Naive thymus-derived CD8-positive, alpha-beta T cell (primary cell): ENCODE measurements at places on chromosomes 3 and 15.

DNA sequence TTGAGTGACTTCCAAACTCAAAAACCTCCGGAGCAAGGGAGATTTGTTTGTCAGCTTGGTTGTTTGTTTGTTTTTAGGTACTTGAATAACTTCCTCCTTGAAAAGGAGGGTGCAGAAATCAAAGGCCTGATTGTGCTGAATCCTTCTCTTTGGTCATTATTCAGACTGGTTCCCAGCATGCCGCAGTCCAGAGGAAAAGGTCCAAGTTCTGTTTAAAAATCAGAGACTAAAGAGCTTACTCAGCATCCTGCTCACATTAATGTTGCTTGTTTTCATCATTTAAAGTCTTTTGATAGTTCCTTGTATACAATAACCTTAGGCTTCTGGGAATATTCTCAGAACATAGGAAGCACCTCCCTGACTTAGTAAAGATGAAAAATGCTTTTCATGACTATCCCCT is 982 bp upstream of the SCG3 start:
- peaks cover 2% of the 10 kb centered on the region for H3K36me3 ChIP-seq
- H3K4me3 ChIP-seq: no peak overlapping the region
- DNase-seq: no peak
- H3K27me3 ChIP-seq: peaks cover 31% of the 10 kb centered on the region
- no peak overlapping the region for H3K27ac ChIP-seq
- no peaks in the 10 kb centered on the region for H3K4me1 ChIP-seq

GRCh38 chr3:88123526-88123925 is 26.2 kb upstream of the C3orf38 start:
- H3K27me3 ChIP-seq: no peaks in the 10 kb centered on the region
- peaks cover 6% of the 10 kb centered on the region for H3K4me1 ChIP-seq
- peaks cover 29% of the 10 kb centered on the region for H3K36me3 ChIP-seq

- H3K4me1 ChIP-seq: no peaks in the 10 kb centered on the region
- no peak overlapping the region for H3K4me3 ChIP-seq
- no peak overlapping the region for H3K27ac ChIP-seq
- peaks cover 39% of the 10 kb centered on the region for H3K27me3 ChIP-seq
- H3K36me3 ChIP-seq: no peaks in the 10 kb centered on the region
- DNase-seq: no peak
These were observed 37.4 kb upstream of the MRPL3 start for GRCh38 chr3:131540143-131540542.

DNA sequence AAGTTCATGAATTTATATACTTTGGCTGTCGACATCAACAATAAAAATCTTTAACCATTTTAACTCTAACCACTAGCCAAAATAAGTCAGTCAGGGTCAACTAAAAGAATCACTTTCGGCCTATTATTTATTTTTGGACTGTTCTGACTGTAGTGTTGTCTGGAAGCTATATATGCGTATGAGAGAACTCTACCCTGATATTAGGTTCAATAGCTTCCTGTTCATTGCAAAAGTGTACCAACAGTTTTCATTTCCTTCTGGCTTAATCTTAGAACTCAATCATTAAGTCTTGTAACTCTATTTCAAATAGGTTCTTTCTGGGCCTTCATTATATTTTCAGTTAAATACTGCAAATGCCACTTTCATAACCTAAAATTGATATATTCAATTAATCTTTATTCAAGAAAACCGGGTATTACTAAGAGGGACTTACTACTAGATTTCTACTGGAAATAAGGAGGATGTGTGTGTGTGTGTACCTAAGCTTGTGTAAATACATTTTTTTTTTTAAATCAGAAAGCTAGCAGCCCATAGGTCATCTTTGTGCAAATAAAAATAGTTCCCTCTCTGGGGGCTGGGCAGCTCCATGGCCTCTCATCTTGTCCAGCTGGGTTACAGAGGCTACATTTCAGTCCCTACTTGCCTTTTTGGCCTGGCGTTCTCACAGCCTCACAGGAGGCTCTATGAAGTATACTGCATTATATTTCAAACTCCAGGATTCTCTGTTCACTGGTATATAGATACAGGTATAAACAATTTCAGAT is 5.8 kb downstream of the SERPINI2 start:
- no peak overlapping the region for H3K4me3 ChIP-seq
- no peaks in the 10 kb centered on the region for H3K36me3 ChIP-seq
- no peak overlapping the region for H3K27ac ChIP-seq
- no peak for DNase-seq
- peaks cover 2% of the 10 kb centered on the region for H3K27me3 ChIP-seq

GRCh38 chr3:7697548-7697947 is 804.1 kb upstream of the LMCD1 start:
- H3K27me3 ChIP-seq: no peaks in the 10 kb centered on the region
- H3K36me3 ChIP-seq: no peaks in the 10 kb centered on the region
- no peak for DNase-seq
- H3K4me3 ChIP-seq: no peak overlapping the region
- H3K4me1 ChIP-seq: no peaks in the 10 kb centered on the region

- no peaks in the 10 kb centered on the region for H3K36me3 ChIP-seq
- H3K27me3 ChIP-seq: peaks cover 15% of the 10 kb centered on the region
- H3K27ac ChIP-seq: no peak overlapping the region
- no peak for DNase-seq
These were observed 225.9 kb downstream of the IGSF11 start for GRCh38 chr3:118808723-118809122.

GRCh38 chr3:126033051-126033745 is 50.7 kb downstream of the SLC41A3 start:
- no peaks in the 10 kb centered on the region for H3K27me3 ChIP-seq
- H3K36me3 ChIP-seq: peaks cover 31% of the 10 kb centered on the region
- no peak overlapping the region for H3K4me3 ChIP-seq

DNA sequence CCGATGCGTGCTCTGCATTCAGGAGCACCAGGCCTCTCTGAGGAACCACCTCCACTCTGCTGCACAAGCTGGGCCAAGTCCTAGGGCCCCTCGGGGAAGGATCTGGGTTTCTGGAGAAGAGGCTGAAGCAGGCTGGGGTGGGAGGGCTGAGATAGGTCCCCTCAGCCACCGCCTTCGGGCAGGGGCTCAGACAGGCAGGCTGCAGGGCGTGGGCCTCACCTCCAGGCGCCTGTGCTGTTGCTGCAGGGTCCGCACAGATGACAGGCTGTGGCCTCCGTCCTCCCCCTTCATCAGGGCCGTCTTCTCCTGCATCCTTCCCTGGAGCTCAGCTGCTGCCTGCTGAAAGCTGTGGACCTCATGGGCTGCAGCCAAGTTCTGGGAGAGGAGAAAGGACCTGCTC is 15.2 kb downstream of the PLA2G4B start:
- H3K4me1 ChIP-seq: no peaks in the 10 kb centered on the region
- H3K36me3 ChIP-seq: no peaks in the 10 kb centered on the region
- H3K27ac ChIP-seq: no peak overlapping the region
- H3K27me3 ChIP-seq: no peaks in the 10 kb centered on the region
- DNase-seq: no peak

GRCh38 chr3:155714295-155714718 is 30.6 kb downstream of the PLCH1 start:
- no peaks in the 10 kb centered on the region for H3K27me3 ChIP-seq
- no peak overlapping the region for H3K27ac ChIP-seq
- no peak overlapping the region for H3K4me3 ChIP-seq
- no peak for DNase-seq

DNA sequence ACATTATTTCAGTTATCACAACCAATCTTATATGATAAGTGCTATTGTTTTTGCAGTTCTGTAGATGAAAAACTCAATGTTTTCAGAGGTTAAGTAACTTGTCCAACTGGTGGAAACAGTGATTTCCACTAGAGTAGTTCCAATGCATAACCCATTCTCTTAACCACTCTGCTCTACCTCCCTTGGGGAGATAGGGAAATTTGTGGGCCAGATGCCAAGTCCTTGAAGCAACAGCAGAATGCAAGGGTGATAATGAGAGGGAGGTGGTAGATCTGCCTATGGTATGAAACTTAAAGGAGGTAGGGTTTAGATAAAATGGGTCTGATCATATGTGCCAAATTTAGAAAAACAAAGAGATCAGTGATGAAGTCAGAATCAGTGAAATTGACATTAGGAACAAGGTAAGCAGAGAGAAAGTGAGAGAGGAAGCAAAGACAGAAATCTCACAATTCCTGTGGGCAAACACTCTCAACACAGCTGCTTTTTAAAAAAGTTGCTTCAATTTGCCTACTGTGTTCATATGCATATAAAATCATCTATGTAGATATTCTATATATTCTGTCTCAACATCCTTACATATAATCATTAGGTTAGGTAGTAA is 50.5 kb upstream of the UBP1 start:
- no peaks in the 10 kb centered on the region for H3K27me3 ChIP-seq
- no peak for DNase-seq
- no peak overlapping the region for H3K27ac ChIP-seq
- no peaks in the 10 kb centered on the region for H3K4me1 ChIP-seq
- no peak overlapping the region for H3K4me3 ChIP-seq

GRCh38 chr3:87696124-87697013 is 362.4 kb downstream of the CGGBP1 start:
- H3K4me1 ChIP-seq: no peaks in the 10 kb centered on the region
- no peak overlapping the region for H3K4me3 ChIP-seq
- no peak for DNase-seq
- H3K27me3 ChIP-seq: no peaks in the 10 kb centered on the region

DNA sequence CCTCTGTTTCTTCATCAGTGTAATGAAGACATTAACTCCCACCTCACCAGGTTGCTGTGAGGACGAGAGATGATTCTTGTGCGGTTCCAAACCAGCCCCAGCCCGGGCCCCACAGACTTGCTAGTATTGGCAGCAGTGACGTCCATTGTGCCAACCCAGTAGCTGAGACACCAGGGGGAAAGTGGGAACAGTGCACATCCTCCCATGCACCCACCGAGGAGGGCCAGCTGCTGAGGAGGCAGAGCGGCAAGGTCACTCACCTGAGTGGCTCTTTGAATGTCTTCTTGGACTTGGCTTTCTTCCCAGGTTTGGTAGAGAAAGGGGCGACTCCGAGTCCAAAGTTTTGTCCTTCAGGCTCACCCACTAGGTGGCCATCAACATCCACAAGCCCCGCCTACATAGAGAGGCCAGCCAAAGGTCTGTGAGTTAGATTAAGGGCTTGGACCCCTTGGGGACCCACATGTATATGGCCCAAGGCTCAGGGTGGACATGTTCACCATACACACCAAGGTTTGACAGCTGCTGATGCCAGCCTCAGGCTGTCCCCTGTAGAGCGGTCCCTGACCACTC is 38.0 kb downstream of the KIF9 start:
- no peaks in the 10 kb centered on the region for H3K36me3 ChIP-seq
- no peaks in the 10 kb centered on the region for H3K4me1 ChIP-seq

DNA sequence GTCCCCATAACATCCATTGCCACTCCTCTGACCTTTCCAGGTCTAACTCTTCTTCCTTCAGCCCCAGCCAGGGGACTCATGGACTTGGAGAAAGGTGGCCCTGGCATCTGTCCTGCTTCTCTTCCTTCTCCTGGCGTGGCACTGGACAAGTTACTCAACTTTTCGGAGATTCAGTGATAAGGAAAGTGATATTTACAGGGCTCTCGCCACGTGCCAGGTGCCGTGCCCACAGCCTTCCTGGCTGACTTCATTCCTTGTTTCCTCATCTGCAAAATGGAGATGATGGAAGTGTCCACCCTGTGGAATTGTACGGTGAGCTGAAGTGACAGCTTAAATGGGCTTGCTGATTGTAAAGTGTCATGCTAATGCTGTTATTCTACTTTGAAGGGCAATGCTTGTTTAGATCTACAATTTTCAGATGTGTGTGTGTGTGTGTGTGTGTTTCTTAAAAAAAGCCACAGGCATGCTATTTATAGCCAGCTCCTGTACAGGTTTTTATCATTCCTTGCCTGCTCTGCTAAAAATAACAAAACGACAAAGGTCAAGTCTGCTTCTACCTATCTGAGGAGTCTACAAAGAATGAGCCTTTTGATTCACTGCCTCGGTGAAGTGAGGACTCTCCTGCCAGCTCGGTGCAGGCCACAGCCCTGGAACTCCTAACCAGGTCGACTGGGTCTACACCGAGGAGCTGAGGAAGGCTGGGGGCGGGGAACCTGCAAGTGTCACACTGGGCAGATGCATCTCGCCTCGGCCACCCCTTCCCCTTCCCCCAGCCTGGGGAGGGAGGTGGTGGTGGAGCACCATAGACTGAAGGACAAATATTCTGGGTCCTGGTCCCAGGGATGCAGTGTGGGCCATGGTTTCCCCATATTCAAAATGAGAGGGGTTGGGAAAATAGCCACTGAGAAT is 11.4 kb upstream of the ATP2B2 start:
- no peak overlapping the region for H3K4me3 ChIP-seq
- no peak for DNase-seq
- no peak overlapping the region for H3K27ac ChIP-seq
- no peaks in the 10 kb centered on the region for H3K4me1 ChIP-seq

- no peaks in the 10 kb centered on the region for H3K4me1 ChIP-seq
- H3K27me3 ChIP-seq: peaks cover 7% of the 10 kb centered on the region
- H3K4me3 ChIP-seq: no peak overlapping the region
- H3K36me3 ChIP-seq: no peaks in the 10 kb centered on the region
- H3K27ac ChIP-seq: no peak overlapping the region
- no peak for DNase-seq
These were observed 424.2 kb upstream of the WNT5A start for GRCh38 chr3:55911266-55911665.

GRCh38 chr15:49315391-49315823 is 107.6 kb upstream of the FGF7 start:
- no peak for DNase-seq
- no peak overlapping the region for H3K27ac ChIP-seq
- H3K36me3 ChIP-seq: peaks cover 42% of the 10 kb centered on the region
- H3K4me3 ChIP-seq: no peak overlapping the region
- no peaks in the 10 kb centered on the region for H3K27me3 ChIP-seq

- peaks cover 5% of the 10 kb centered on the region for H3K27me3 ChIP-seq
- H3K36me3 ChIP-seq: no peaks in the 10 kb centered on the region
- no peak overlapping the region for H3K27ac ChIP-seq
- H3K4me1 ChIP-seq: no peaks in the 10 kb centered on the region
These were observed 197.2 kb downstream of the MEIS2 start for GRCh38 chr15:36903195-36903594.

GRCh38 chr3:18097989-18098388 is 327.1 kb downstream of the SATB1 start:
- DNase-seq: no peak
- H3K27me3 ChIP-seq: peaks cover 4% of the 10 kb centered on the region
- no peak overlapping the region for H3K4me3 ChIP-seq
- H3K36me3 ChIP-seq: peaks cover 4% of the 10 kb centered on the region
- no peak overlapping the region for H3K27ac ChIP-seq
